ENCODE measurements at places on chromosomes 2 and 18.

DNA sequence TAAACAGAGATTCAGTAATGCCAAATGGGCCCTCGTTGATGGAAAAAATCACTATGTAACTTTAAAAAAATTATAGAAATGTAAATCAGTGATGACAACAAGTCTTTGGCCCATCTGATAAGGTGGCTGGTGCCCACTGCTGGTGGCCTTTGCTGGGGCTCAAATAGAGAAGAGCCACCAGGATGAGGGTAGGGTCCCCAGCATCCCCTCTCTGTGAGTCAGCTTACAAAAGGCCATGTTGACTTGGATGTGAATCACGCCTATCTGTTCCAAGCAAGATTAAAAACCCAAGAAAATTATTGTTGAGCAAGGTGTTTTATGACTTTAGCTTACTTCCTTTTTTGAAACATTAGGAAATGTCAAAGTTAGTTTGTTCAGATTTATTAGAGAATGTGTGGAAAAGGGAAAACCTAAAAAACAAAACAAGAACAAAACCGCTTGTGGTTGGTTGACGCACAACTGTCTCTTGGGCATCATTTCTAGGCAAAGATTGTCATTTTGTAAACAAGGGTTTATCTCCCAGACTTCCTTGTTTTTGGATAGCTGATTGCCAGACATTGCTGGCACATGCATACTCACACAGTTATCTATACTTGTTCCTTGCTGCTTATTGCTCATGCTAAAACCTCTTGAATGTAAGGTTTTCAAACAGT lies 53.7 kb upstream of the ZNF396 start:
- DNase-seq = no peak

- no peak for DNase-seq
These were observed 78.8 kb downstream of the ANKRD12 start for GRCh38 chr18:9215221-9215933.

- DNase-seq = no peak
These were observed 1.1 kb downstream of the PUM2 start for GRCh38 chr2:20349513-20349921.

GRCh38 chr18:3147935-3148554 lies 71.7 kb downstream of the MYOM1 start:
- no peak for DNase-seq

GRCh38 chr2:121073320-121074210 lies 211.4 kb downstream of the TFCP2L1 start:
- DNase-seq = no peak

GRCh38 chr2:161994761-161995520 lies 79.1 kb downstream of the DPP4 start:
- DNase-seq = no peak

DNA sequence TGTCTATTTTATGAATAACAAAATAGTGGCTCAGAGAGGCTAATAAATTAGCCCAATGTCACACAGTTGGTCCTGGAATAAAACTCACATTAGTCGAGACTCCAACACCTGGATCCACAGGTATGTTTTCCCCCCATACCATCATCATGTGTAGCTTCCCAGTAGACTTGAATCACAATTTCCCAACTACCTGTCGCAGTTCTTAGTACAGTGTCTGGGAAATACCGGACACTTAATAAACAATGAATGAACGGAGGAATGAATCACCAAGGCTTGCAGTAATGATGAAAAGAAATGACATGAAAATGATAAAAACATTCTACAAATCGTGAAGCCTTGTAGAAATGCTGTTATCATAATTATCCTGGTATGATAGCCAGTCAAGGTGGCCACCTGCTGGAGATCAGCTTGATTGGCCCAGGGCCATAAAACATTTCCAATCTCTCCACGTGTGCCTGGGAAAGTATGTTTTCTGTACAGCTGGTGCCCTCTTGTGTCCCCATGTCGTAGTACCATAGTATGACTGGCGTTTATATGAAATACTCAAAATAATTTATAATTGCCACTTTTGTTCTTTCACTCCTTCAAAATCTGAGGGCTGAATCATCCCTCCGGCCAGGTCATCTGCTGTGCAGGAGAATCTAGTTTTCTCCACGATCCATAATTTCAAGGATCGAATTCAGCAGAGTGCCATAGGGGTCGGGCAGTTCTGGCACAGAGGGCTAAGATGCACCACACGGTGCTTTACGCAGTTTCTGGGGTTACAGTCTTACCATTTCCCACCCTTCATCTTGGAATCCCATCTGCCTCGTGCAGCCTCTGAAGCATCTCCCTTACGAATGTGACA lies 95.4 kb downstream of the LAMA1 start:
- no peak for DNase-seq

DNA sequence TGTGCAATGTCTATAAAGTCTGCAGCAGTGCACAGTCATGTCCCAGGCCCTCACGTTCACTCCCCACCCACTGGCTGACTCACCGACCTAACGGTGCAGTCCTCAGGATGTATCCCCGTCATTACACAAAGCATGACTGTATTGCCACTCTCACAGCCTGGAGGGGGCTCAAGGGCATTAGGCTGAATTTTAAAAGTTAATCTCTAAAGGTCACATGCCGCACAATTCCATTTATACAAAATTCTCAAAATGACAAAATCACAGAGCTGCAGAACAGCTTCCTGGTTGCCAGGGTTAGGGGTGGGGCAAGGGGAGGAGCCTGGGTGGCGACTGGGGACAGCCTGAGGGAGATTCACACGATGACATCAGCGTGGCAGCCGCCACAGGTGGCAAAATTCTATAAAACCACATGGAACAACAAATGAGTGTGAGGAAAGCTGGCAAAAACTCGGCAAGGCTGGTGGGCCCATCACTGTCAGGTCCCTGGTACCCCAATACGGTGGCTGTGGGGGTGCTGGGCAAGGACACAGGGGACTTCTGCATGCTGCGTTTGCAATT lies 97.6 kb downstream of the NDUFA10 start:
- peak; percentile 38 for DNase-seq

GRCh38 chr2:160221391-160222276 lies 21.6 kb upstream of the ITGB6 start:
- DNase-seq = no peak

GRCh38 chr2:241867776-241868420 lies 1.6 kb upstream of the RTP5 start:
- no peak for DNase-seq

- DNase-seq = no peak
These were observed 78.5 kb downstream of the PRKCE start for GRCh38 chr2:45729753-45730512.

DNA sequence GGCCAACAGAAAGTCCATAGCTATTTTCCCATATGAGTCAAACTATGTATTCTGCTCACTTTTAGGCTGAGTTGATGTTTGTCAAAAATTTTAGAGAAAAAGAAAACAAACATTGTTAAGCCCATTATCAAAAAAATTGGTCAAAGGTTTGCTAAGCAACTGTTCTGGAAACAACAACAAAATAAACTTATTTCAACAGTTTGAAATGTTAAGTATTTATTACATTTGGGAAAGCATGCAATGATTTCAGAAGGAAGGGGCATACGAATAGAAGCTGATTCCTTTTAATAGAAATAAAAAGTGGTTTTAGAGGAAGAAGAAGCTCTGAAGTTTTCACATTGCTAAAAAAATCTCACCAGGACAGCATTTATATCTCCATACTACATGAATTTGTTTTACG lies 1837.5 kb upstream of the CELF4 start:
- DNase-seq = no peak

DNA sequence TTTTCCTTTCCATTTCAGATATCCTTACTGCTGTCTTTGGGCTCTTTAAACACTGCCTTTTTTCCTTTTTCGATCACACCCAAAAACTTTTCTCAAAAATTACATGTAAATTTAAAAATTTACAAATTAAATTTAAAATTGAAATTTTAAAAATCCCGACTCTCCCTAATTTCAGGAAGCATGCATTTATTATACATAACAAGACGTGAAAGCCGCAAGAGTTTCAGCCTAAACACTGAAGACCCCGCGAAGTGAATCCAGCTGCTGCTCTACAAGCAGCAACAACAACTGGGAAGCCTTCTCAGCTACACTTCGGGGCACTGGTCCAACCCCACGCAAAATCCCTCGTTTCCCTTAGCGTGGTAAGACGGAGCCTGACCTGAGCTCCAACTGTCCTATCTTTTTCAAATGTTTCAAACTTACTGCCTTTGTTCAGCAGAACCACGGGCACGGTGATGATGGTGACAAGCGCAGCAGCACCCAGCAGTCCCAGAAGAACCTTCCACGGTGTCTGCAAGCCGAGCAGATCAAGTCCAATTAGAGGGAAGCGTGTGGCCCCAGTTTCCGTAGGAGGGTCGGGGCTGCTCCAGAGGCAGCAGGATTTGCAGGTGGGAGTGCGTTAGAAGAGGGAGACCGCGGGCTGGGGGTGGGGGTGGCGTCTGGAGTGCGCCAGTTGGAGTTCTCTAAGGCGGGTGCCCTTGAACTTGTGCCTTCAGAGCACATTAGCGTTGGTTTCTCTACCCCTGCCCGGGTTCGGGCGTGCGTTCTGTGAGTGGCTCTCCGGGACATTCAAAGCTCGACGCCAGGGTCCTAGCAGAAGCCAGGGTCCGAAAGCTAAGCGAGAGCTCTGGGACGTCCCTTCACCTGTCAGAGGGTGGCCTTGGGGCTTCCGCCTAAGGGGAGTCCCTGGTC lies 783 bp downstream of the DPP4 start:
- DNase-seq = no peak

GRCh38 chr2:205932861-205933260 lies 153.1 kb downstream of the INO80D start:
- DNase-seq = no peak

DNA sequence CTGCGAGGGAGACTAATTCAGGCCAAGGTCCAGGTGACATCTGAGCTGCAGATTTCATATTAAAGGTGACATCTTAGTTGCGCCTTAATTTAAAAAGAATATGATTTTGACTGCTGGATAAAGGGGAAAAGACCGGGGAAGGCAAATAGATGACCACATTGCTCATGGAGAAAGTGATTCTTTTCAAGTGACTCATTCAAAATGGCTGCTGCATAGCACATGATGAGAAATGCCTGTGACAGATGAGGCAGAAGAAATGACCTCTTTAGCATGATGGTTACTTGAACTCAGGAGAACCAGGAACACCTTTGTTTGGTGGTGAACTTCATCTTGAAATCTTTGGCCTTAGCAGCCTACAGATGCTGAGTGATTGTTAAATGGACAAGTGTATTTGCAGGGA lies 385.8 kb upstream of the TRIB2 start:
- no peak for DNase-seq

GRCh38 chr2:121207494-121207893 lies 77.5 kb downstream of the TFCP2L1 start:
- DNase-seq = no peak

DNA sequence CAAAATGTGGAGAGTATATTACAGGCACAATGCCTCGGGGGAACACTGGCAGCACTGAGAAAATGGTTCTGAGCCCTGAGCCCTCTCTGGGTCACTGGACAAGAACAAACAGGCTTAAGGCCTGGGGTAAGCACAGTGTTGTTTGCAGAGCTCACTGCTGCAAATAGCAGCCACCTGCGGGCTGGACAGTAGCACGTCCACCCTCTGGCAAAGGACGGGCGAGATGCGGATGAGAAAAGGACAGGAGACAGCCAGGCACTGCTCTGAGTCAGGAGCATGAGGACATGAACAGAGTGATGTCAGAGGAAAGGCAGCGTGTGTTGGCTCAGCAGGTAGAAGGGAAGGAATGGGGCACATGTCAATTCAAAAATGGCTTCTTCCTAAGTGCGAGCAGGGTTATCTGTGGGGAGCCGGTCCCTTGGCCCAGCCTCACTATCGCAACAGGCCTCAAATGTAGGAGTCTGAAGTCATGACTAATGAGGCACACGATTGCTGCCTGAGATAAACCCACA lies 25.9 kb upstream of the NEB start:
- DNase-seq = no peak

GRCh38 chr2:196589419-196589818 lies 50.1 kb upstream of the CCDC150 start:
- no peak for DNase-seq

DNA sequence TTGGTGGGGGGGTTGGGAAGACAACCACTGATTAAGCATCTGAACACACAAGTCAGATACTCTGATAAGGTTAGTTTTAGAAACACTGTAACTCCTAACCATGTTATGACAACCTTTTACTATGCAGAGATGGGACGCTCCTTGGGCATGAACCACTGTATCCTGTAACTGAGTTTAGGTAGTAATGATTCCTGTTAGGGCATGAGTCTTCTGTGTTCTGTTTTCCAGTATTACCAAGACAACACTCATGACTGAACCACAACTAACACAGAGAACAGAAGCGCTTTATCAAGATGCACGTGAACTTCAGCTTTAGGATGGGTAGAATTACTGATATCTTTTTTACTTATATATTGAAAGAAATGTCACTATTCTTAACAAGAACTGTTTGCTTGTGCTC lies 14.1 kb upstream of the CREB1 start:
- no peak for DNase-seq

GRCh38 chr2:6947929-6948676 lies 30.9 kb downstream of the RNF144A start:
- no peak for DNase-seq

DNA sequence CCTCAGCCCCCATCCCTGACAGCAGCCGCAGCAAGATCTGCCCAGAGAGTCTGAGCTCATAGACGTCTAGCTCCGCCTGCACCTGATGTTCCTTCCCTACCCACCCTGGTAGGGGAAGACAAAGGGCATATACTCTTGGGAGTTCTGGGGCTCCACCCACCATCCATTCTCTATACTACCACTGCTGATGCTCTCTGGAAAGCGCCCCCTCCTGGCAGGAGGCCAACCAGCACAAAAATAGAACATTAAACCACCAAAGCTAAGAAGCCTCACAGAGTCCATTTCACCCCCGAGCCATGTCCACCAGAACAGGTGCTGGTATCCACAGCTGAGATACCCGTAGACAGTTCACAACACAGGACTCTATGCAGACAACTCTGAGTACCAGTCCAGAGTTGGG lies 662.6 kb upstream of the FAM98A start:
- DNase-seq = no peak

DNA sequence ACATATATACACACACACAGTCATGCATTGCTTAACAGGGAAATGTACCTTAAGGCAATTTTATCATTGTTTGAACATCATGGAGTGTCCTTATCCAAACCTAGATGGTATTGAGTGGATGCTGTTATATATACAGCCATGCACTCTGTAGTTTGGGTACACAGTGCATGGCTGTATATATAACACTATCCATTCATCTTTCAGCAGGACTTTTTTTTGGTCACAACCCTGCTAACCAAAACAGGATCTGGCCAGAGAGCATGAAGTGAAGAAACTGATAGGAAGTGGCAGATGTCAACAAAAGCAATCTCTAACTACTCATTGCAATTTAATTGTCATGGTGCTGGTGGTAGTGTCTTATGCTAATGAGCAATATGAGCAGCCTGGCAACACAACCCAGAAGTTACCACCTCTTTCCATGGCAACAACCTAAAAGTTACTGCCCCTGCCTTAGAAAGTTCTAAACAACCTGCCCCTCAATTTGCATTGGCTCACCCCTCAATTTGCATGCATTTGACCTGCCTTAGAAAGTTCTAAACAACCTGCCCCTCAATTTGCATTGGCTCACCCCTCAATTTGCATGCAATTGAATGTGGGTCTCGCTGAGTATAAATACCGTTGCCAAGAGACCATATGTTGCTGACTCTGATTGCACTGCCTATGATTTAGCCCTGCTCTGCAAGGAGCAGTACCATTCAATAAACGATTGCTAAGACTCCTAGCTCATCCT lies 434.9 kb downstream of the DSEL start:
- no peak for DNase-seq

All from stimulated activated CD8-positive, alpha-beta memory T cell treated with anti-CD3 and anti-CD28 coated beads, Interleukin-4, amount 100 ng/mL, for 1 hour (primary cell).